Activated T-cell treated with anti-CD3 and anti-CD28 coated beads, Interleukin-2, amount 50 U/mL, for 4 hours (primary cell): ENCODE measurements at places on chromosomes 16 and 17.

- DNase-seq: no peak
Observed at GRCh38 chr16:48280546-48280945, 33.2 kb upstream of the ABCC11 start.

GRCh38 chr16:87971933-87972332 lies 20.7 kb downstream of the BANP start:
- no peak for DNase-seq

DNA sequence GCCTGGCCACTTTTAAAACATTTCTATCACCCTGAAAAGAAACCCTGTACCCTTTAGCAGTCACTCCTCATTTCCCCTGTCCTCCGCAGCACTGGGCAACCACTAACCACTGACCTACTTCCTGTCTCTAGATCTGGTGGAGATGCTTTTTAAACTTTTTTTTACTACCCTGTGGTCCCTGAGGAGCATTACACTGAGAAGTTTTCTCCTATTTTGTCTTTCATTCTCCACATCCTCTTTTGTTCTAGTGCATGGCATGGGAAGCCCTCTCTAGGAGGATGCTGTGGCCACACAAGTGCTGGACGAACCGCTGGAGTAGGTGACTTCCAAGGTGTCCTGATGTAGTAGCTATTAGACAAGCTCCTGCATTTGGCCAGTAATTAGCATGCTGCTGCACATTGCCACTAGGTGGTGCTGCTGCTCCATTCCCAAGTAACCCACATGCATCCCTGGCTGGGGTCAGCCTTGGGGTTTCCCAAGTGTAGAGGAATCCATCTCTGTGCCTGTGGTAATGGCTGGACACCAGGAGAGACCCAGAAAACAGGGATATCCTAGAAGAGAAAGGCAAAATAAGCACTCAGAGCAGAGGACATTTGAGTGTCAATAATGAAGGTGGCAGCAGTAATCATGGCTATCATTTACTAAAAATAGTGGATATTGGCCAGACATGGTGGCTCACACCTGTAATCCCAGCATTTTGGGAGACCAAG lies 143.8 kb upstream of the CRHR1 start:
- DNase-seq: peak; percentile 68

DNA sequence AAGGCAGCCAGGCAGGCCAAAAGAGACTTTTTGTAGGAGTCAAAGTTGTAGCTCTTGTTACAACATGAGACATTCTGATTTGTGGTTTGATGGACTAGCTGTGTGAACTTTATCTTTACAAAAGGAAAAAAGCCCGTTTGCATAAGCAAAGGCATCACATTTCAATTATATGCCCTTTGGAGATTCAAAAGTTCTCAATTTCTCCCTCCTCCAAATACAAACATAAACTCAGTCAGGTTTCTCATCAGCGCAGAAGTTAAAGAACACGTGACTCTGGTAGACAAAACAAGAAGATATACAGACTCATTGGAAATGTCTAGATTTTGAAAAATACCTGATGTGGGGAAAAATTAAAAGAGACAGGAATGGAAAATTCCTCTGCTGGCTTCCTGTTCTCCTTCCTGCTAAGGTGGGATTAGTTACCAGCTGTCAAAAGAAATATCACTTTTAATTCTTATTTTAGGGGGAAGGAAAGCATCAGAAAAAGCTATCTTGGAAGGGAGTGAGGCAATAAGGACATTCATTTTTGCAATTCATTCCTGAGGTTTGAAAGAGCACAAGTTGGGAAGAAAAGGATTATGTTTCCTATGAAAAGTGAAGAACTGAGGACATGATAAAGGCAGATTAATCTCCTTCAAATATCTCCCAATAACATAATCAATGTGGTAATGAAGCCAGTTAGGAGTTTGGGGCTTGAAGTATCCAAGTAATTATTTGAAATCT lies 4.6 kb upstream of the KCNJ16 start:
- no peak for DNase-seq

GRCh38 chr17:74148446-74148845 lies 55.0 kb upstream of the RPL38 start:
- no peak for DNase-seq

GRCh38 chr17:57226793-57227192 lies 29.5 kb upstream of the MSI2 start:
- no peak for DNase-seq
